HS-5 (cell line): ENCODE measurements at places on chromosomes 2 and 18.

- no peak for DNase-seq
Measured at GRCh38 chr2:196239622-196240587, 68.5 kb upstream of the STK17B start.

- DNase-seq: no peak
Measured at GRCh38 chr2:3108710-3109702, 268.6 kb downstream of the EIPR1 start.

GRCh38 chr18:27413495-27414401 lies 228.6 kb upstream of the CHST9 start:
- DNase-seq: peak; percentile 71

- no peak for DNase-seq
Measured at GRCh38 chr2:174792309-174793025, 28.2 kb upstream of the CHRNA1 start.

DNA sequence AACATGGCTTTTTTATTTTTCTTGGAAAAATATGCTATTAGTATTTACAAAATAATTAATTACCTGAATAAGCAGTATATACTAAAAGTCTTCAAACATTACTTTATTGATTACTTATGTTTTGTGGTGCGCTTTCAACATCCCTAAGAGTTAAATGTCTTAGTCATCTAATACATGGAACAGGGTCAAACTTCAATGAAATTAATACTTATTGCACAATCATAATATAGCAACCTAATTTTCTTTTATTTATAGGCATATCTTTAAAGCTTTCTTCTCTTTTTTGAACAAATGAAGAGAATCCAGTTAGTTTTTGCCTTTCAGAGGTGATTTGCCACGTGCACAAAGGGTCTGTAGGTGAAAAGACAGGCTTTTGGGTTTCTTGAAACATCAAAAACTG lies 6.0 kb downstream of the LRATD1 start:
- DNase-seq: no peak

GRCh38 chr2:17517481-17518211 lies 594 bp downstream of the RAD51AP2 start:
- no peak for DNase-seq

- no peak for DNase-seq
Measured at GRCh38 chr2:56113382-56113975, 70.3 kb upstream of the CCDC85A start.

DNA sequence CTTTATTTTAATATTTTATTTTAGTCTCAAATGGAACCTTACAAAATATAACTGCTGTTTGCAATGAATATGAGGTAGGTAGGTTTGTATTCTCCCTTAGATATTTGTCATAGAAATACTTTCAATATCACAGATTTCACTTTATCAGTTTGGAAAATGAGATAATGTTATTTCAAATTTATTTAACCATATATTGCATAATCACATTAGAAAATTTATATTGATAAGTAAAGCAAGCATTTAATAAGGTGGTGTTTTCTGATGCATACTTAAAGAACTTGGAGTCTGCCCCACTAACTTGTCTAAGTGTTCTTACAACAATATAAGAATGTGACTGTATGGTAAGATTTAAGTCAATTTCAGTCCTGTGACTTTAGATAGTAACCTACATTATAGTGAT lies 85.1 kb downstream of the UBE2E3 start:
- DNase-seq: no peak
